ENCODE measurements at places on chromosomes 2 and 18.

- DNase-seq = no peak
These were observed 1292.8 kb downstream of the DSC3 start for GRCh38 chr18:29749704-29750103.

DNA sequence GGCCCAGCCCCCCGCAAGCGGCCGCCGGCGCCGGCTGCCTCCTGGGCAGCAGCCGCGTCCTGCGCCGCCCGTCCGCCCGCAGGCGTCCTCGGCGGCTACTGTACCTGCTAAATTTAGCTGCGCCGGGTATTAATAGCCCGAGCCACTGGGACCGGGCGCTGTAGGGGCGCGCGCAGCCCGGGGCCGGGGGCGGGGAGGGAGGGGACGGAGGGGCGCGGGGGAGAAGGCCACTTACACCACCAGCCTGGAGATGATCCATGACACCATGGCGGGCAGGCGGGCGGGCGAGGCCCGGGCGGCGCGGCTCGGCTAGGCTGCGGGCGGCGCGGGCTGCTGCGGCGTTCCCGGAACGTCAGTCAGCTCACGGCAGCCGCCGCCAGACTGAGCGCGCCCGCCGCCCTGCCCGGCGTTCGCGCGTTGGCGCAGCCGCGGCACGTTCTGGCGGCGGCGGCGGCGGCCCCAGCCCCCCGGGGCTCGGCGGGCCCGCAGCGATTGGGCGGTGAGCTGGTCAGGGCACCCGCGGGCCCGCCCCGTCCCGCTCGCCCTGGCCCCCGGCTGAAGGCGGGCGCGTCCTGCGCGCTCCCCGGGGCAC is at the start of gene REEP1:
Gene REEP1, minus strand, starts transcription at position 383 of the 592 bp plus-strand sequence. Its CDS starts 116 bp downstream, at position 267.
- no peak for DNase-seq

GRCh38 chr2:178152033-178152432 is 39.8 kb downstream of the RBM45 start:
- DNase-seq = no peak

DNA sequence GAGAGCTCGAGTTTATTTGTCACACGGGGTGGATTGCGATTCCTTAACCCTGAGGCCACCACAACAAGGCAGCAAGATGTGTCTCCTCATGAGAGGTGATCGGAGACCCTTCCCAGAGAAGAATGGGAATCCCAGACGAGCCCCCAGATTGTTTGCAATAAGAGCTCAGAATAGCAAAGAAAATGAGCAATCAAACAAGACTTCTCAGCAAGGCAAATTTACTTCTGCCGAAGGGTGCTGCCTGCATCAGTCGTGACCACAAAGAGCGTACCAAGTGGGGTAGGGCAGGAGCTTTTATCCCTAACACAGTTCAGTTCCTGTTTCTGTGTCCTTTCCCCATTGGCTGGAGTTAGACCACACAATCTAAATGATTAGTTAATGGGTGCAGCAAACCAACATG is 237.5 kb upstream of the SYT4 start:
- no peak for DNase-seq

DNA sequence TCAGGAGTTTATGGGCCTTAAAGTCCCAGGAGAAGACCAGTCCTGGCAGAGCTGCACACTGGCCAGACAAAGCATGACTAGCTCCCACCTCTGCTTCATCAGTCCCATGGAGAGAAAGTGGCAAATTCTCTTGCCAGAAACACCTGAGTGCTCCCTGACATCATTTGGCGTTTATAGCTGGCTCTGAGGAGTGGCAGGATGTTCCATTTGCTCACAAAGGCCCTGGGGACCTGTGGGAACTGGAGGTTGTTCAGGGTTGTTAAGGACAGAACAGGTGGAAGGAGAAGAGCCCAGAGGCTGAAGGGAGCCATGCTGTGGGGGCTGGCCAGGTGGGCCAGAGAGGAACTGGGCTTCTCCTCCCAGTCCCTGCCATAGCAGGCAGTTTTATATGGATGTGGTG is 56.1 kb downstream of the RPL37A start:
- no peak for DNase-seq

DNA sequence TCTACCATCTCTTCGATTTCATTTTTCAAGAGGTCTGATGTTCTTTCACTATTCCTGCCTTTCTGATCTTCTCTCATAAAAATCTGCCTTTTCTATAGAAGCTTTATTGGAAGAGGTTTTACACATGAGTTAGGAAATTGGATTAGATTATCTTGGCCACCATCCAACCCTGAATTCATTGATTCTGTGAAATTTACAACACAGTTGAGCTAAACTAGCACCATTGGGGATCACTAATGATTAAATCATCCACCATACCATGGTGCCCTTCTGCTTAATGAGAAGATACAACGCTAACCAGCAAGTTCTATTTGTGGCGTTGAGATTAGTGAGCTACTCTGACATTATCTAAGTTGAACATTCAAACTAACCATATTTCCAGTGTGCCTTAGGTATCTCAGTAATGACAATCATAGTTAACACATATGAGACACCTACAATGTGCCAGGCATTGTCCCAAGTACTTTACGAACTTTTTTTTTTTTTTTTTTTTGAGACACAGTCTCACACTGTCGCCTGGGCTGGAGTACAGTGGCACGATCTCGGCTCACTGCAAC is 17.3 kb upstream of the LBH start:
- no peak for DNase-seq

GRCh38 chr18:57901825-57902589 is 98.9 kb upstream of the ATP8B1 start:
- DNase-seq = no peak

DNA sequence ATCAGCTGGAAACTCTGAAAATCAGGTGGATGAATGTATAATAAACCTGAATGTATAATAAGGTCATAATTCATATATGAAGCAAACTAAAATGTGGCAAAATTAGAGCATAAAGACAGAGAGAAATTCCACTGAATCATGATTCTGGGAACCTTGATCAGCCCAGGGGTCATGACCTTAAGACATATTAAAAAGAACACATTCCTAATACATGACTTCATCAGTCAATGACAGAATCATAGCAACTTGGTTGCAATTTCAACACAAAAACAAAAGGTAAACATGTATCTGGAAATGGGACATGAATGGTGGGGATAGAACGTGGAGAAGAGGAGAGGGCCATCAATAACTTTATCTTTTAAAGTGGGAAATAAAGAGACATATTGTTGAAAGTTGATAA is 17.6 kb downstream of the AFF3 start:
- DNase-seq = no peak

GRCh38 chr2:160223560-160223959 is 23.5 kb upstream of the ITGB6 start:
- no peak for DNase-seq

- DNase-seq = no peak
These were observed 13.7 kb downstream of the SESTD1 start for GRCh38 chr2:179250848-179251504.

DNA sequence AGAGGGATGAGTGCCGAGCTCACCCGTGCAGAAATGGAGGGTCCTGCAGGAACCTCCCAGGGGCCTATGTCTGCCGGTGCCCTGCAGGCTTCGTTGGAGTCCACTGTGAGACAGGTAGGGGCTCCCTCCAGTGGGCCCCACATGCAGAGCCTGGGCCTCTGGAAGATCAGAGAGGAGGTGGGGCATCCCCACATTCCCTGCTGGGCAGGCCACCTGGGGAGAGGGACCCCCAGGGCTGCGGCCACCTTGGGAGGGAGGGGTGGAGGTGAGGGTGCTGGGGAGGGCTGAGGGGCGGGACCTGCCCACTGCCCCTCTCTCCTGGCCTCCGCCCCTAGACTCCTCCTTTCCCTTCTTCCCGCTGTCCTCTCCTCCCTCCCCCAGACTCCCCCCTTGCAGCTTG is 38.5 kb downstream of the MTERF4 start:
- no peak for DNase-seq

GRCh38 chr2:208034503-208035140 is 9.3 kb upstream of the PLEKHM3 start:
- no peak for DNase-seq

DNA sequence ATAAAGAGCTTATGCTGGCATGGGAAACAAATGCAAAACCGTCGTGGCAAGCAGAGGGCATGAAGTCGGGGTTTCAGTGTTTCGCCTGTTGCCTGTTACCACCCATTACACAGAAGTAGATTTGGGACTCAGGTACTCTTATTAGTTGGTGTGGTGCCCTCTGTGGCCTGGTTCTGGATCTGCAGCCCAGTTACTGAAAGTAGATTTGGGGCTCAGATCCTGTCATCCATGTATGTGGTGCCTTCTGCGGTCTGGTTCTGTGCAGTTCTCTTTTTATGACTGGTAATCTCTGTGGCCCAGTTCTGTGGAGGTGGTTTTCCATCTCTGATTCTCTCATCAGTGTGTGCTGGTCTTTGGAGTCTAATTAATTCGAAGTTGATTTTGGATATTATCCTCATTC is 45.2 kb downstream of the ADNP2 start:
- no peak for DNase-seq

DNA sequence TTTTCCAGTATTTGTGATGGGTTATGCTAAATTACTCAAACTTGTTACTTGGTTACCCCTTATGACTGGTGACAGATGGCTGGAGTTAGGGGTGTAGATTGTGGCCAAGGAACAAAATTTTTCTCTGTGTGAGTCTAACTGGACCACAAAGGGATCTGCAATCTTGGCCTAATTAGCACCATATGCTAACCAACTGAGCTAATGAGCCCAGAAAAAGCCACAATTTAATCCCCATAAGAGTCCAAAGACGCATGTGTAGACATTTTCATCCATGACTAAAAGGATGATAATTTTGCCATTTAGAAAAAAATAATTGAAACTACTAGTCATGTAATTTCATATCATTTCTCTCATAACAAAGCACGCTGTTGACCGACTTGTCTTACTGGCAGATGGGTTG is 151.2 kb downstream of the ABCA12 start:
- DNase-seq = no peak

DNA sequence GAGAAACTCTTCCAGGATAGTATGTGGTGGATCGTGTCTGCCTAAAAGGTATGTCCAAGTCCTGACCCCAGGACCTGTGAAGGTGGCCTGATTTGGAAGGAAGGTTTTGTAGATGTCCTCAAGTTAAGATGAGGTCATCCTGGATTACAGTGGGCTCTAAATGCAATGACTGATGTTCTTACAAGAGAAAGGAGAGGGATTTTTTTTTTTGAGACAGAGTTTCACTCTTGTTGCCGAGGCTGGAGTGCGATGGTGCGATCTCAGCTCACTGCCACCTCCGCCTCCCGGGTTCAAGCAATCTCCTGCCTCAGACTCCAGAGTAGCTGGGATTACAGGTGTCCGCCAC is 19.9 kb downstream of the MBP start:
- DNase-seq = no peak

- DNase-seq = no peak
These were observed 611 bp downstream of the NOL10 start for GRCh38 chr2:10688921-10689807.

- DNase-seq = no peak
These were observed 77.2 kb downstream of the EIPR1 start for GRCh38 chr2:3300224-3300995.

DNA sequence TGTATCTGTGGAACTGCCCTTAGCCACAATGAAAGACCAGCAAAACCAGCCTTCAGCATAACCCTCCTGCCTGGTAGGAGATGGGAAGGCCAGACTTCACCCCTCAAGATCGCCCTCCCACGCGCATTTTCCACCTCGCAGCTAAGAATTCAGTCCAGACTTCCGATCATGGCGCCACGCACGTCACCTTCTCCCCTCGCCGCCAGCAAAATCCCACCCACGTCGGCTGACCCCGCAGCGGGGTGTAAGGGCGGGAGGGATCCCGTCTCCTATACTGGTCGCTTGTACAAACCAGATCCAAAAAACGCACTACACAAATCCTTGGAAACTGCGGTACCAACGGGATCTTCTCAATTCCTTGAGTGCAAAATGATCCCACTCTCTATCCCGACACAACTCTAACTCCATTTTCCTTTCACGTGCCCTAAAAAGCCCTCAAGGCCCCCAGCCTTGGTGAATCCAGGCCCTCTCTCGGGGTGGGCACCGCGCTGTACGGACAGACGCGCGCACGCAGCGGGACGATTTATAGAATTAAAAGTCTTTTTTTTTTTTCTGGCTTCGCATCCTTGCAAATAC is 1.0 kb upstream of the BMPR2 start:
- DNase-seq = peak; percentile 79

- DNase-seq = no peak
These were observed 120.5 kb downstream of the EIPR1 start for GRCh38 chr2:3257166-3257565.

- DNase-seq = no peak
These were observed 710 bp downstream of the LMAN2L start for GRCh38 chr2:96739076-96739632.

GRCh38 chr18:24841536-24841935 is 381.1 kb downstream of the HRH4 start:
- DNase-seq = no peak

- DNase-seq = no peak
These were observed 193.1 kb downstream of the ZBTB7C start for GRCh38 chr18:48215876-48216638.

DNA sequence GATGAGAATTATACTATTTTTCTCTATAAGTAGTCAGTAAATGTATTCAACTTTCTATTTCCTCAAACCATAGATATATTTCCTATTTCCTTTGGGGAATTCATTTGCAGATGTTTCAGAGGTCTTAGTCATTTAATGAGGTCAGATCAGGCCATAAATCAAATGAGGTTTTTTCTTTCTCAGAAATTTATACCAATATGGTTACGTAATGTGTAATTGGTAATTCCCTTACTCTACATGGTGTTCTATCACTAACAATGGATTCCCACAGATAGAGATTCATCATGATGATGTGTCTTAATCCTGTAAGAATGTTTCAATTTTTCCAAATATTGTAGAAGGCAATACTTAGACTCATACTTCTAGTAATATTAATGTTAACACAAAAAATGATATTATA is 108.0 kb downstream of the DPP4 start:
- no peak for DNase-seq

GRCh38 chr2:109322111-109322510 is 193.1 kb downstream of the SH3RF3 start:
- peak; percentile 45 for DNase-seq

- no peak for DNase-seq
These were observed 246.2 kb downstream of the XIRP2 start for GRCh38 chr2:167134381-167135072.

DNA sequence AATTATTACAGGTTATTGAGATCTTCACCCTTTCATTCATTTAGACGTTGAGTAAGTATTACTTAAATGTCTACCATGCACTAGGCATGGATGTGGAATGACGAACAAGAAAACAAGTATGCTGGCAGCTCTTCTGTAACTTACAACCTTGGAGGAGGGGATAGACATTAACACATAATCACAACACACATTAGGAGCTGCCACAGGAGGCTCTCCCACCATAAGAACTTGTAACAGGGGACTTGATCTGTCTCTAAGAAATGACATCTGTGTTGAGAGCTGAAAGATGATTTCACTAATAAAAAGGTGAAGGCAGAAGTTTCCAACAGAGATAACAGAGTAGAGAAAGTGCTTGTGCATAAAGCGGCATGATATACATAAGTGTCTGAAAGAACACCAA is 384.7 kb upstream of the ZEB2 start:
- DNase-seq = no peak

DNA sequence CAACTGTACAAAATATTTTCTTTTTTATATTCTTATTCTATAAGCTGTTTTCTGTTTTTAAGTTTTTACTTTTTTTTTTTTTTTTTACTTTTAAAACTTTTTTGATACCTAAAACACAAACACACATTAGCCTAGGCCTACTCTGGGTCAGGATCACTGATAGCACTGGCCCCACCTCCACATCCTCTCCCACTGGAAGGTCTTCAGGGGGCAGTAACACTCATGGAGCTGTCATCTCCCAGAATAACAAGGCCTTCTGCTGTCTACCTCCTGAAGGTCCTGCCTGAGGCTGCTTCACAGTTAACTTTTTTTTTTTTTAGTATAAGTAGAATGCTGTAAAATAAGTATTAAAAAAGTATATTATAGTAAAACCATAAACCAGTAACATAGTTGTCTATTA is 415.1 kb downstream of the PTPRM start:
- DNase-seq = no peak
